SJSA1 (cell line): ENCODE measurements at places on chromosomes 1 and 21.

DNA sequence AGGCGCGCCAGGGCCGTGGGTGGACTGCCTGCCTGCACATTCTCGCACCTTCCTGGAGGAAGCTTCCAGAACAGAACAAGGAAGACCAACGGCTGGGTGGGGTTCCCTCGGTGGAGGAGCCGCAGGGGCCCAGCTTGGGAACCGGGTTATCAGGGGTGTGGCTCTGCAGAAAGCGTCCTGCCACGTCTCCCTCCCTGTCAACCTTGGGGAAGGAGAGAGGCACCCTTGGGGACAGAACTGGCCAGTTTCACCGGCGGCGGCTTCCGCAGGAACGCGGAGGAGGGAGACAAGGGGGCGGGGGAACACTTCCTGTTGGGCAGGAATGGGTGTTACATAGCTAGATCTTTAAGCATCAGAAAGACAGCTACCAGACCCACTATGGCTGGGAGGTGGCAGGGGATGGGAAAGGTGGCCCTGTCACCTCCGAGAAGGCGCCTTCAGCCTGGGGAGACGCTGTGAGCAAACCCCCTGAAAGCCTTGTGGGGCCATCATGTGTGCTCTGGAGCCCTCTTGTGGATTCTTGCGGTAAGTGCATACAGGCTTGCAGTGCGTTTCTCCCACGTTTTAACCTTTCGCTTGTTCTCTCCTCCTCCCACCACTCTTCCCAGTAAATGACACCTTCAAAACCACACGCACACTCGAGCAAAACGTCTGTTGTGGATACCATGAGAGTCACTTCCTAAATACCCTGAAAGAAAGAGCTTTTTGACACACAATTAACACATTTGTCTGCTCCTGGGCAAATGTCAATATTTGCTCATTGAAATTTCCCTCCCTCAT is 3.8 kb upstream of the PLEKHA6 start:
- DNase-seq: peak; percentile 79

GRCh38 chr21:36450511-36450910 is 29.4 kb downstream of the CLDN14 start:
- DNase-seq: no peak

DNA sequence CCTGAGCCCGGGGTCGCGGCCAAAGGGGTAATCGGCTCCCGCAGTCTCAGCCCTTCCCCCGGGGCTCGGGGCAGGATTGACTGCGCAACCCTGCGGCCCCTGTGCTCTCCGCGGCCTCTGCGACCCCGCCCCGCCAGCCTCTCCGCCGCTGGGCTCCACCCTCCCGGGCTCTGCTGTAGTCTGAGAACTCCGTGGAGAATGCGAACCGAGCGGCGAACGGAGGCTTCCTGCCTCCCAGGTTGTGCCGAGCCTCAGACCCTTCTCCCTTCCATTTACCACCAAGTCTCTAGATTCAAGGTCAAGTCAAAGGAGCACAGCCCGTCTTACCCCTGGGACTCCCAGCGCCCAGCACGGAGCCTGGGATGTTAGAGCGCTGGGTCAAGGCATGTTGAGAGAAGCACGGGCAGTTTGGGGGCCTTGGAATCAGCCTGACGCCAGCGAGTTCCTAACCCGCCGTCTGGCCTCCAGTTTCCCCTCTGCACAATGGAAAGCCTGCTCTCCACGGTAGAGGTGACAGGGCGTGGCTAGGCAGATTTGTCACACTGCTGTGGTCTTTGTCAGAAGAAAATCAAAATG is 3.0 kb downstream of the ATP2B4 start:
- DNase-seq: peak; percentile 67

DNA sequence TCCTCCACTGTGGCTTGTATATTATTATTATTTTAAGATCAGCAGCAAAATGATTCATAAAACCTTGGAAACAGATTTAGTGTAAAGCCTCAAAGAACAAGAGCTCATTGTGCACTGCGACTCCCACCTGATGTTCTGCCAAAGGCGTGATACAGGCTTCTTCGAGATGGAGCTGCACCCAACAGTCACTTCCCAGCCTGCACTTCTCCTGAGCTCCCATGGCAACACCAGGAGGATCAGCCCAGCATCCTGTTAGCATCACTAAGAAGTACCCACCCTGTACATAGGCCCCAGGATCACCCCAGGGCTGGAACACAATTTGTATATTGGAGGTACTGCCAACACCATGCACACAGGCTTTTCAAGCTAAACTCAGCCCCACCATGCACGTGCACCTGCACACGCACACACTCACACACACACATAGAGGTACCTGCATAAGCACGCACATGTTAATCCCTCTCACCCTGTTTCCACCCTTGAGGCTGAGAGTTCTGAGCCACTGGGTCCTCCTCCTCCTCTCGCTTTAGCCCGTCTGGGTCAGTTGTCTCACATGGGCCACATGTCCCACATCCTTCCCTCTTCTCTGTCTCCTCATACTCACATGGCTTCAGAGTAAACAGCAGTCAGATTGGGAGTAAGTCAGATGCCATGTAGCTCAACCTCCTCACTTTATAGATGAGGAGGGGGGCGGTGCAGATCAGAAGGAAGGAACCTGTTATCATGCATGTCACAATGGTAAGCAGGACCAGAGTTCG is 281.9 kb upstream of the POU3F1 start:
- no peak for DNase-seq

DNA sequence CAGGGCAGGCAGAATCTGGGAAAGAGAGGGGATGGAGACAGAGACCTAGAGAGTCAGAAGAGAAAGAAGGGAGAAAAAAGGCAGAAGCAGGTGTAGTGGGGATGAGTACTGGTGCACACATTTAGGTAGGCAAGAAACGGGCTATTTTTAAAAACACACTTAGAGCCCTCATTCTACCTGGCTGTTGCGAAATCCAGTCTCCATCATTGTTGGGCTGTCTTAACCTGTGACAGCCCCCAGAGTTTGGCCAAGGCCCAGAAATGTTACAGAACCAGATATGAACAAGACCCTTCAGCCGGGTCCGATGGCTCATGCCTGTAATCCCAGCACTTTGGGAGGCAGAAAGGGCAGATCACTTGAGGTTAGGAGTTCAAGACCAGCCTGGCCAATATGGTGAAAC is 12.6 kb upstream of the KDF1 start:
- no peak for DNase-seq

- DNase-seq: no peak
Observed at GRCh38 chr1:220877377-220878095, 1.7 kb upstream of the HLX start.
